Smooth muscle cell of the brain vasculature (primary cell): ENCODE measurements at places on chromosomes 5 and 9.
A peak's percentile ranks its signal among the peaks of the same experiment; 100 is the strongest.

- no peak for DNase-seq
Measured at GRCh38 chr9:17824191-17824590, 245.3 kb downstream of the SH3GL2 start.

GRCh38 chr9:137286975-137287383, 9.5 kb downstream of the TOR4A start:
- DNase-seq, result no peak

- no peak for DNase-seq
Measured at GRCh38 chr9:99114846-99115500, 10.1 kb downstream of the TGFBR1 start.

DNA sequence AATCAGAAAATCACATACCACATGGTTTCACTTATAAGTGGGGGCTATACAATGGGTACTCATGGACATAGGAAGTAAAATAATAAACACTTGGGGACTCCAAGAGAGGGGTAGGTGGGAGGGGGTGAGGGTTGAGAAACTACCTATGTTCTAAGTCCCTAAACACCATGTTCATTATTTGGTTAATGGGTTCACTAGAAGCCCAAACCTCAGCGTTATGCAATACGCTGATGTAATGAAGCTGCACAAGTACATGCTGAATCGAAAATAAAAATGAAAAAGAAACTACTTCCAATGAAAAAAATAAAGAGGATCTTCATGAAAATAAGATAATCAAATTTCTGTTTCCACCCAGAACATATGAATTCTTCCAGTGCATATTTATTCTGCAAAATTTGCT, 208.5 kb downstream of the TMEM161B start:
- DNase-seq, result no peak

GRCh38 chr5:169176709-169177694, 123.9 kb downstream of the SLIT3 start:
- DNase-seq, result no peak

- no peak for DNase-seq
Measured at GRCh38 chr5:165525271-165525670, 2019.9 kb downstream of the MAT2B start.

DNA sequence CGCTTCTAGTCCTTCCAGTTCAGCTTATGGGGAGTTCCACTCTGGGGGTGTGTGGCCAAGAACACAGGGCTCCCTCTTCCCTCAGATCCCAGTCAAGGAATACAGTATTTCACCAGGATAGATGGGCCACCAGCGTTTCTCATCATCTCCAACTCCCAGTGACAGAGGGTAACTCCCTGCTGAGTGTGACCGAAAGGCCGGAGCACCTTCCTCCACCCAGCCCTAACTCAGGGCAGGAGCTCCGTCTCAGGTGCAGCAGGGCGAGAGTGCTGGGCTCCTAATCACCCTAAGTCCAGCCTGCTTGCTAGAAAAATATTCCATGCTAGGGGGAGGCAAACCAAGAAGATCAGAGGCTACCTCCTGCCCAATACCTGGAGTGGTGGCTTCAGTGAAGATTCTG, 102.6 kb downstream of the ADAMTS2 start:
- no peak for DNase-seq

- DNase-seq, result no peak
Measured at GRCh38 chr5:8188874-8189565, 320.1 kb downstream of the MTRR start.

GRCh38 chr9:121577166-121577565, 74.3 kb upstream of the DAB2IP start:
- DNase-seq, result no peak

- DNase-seq, result no peak
Measured at GRCh38 chr5:133562554-133562953, 49.8 kb downstream of the FSTL4 start.

DNA sequence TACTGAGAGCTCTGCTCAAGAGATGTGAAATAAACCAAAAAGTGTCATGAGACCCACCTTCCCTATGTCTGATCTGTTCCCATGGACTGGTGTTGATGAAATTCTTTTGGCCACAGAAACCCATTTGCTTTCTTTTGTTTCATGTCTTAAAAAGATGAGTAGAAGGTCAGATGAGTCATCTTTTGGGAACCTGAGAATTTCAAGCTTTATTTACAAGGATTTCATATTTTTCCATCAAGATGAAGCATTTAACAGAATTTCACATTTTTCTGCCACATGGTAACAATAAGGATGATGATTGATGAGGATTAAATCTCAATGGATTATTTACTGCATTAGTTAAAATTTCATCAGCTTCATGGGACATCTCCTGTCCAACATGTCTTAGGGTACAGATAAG, 337.8 kb downstream of the DEPDC1B start:
- DNase-seq, result peak; percentile 12

- DNase-seq, result no peak
Measured at GRCh38 chr5:17838469-17838868, 204.2 kb downstream of the TAF11L14 start.

DNA sequence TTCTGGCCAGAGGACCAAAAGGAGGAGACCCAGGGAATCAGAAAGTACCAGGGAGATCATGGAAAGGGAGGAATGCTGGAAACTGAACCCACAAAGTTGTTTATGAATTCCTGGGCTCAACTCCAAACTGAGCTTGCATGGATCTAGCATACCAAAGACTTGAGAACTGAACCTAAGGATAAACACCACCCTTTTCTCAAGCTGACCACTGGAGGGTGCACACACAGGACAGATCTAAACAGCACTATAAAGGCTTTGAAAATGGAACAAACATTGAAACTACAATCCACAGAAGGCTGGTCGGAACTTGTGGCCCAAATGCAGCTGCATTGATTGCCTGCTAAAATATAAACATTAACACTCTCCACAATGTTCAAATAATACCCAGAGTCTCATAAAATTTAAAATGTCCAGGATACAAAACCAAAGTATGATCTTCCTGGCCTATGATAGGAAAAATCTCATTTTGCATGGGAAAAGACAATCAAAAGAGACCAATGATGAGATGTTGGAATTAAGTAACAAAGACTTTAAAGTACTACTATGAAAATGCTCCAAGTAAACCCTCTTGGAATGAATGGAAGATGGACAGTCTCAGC, 15.6 kb upstream of the IRF1 start:
- DNase-seq, result no peak

GRCh38 chr9:111036429-111036789, 1.9 kb downstream of the LPAR1 start:
- DNase-seq, result no peak

DNA sequence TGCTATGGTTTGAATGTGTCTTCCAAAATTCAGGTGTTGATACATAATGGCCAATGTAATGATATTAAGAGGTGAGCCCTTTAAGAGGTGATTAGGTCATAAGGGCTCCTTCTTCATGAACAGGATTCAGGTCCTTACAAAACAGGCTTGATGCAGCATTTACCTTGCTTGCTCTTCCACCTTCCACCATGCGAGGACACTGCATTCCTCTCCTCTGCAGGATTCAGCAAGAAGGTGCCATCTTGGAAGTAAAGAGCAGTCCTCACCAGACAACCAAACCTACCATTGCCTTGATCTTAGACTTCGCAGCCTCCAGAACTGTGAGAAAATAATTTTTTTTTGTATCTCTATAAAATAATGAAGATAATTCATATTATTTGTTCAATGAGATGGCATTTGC, 314.0 kb upstream of the SMARCA2 start:
- DNase-seq, result no peak
